NCI-H187 (cell line): ENCODE measurements at places on chromosomes 7 and 10.

- no peak for DNase-seq
These were observed 119.5 kb downstream of the TRRAP start for GRCh38 chr7:98997846-98998245.

- no peak for DNase-seq
These were observed 85.8 kb upstream of the NAMPT start for GRCh38 chr7:106370542-106370941.

GRCh38 chr7:91358303-91358702 lies 94.1 kb downstream of the FZD1 start:
- no peak for DNase-seq

DNA sequence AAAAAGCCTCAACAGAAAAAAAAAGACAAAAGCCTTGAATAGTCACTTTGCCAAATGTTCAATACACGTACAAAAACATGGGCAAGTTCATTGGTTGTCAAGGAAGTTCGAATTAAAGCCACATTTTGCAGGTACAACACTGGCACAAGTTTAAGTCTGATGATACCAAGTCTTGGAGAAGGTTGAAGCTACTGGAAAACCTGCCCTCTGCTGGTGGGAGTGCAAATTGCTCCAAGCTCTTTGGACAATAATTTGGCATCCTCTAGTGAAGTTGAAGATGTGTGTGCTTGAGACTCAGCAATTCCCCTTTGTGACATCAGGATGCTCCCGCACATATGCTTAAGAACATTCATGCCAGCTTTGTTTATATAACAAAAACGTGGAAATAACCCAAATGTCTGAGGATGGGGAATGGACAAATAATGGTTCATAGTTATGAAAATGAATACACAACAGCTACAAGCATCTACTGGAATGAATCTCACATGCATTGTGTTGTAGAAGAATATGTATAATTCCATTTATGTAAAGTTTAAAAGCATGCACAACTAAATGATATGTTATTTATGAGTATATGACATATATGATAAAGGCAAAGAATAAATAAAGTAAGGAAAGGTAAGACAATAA lies 120.0 kb upstream of the PLPP4 start:
- peak; percentile 26 for DNase-seq

DNA sequence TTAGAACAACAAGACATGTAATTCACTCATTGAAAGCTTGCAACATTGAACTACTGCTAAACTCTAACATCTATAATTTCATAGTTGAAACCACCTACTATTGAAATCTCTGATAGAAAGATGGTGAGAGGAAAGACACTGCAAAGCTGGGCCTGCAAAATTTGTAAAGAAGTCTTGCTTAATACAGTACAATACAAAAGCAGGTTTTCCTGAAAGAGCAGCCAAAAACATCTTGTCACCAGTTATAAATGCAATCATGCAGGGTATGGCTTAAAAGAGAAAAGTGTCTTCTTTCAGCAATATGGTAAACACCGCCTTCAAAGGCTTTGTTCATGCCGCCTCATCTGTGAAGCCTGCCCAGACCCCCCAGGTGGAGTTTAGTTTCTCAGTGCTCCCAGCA lies 109.2 kb downstream of the ANK3 start:
- DNase-seq: no peak

GRCh38 chr7:25541094-25541821 lies 313.0 kb upstream of the NPVF start:
- no peak for DNase-seq

- no peak for DNase-seq
These were observed 207.3 kb upstream of the BMPER start for GRCh38 chr7:33698041-33698440.

DNA sequence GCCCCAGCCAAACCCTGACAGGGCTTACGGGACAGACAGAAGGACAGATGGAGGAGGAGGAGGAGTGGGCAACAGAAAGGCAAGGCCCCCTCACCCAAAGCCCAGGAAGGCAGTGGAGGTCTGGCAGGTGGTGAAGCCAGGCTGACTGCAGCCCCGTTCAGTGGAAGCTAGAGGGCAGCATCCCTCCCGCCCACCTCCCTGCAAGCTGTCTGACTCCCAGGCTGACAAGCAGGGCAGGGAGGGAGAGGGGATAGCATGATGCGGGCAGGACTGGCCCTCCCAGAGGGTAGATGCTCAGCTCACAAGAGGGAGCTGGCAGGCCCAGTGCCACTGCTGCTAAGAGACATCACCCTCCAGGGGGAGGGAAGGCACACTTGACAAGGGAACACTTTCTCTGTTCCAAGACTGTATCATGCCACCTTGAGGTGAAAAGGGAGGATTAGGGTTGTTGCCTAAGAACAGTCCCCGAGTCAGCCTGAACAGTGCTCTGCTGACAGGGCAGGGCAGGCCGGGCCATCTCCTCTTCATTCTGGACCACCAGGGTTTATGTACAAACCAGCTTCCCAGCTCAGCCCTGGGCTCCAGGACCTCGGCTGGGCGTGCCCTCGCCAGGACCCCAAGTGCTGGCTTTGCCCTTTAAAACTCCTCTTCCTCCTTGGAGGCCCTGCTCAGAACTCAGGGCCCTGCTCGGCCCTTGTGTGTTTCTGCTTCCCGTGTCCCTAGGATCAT lies 61.8 kb downstream of the RASGEF1A start:
- DNase-seq: no peak

DNA sequence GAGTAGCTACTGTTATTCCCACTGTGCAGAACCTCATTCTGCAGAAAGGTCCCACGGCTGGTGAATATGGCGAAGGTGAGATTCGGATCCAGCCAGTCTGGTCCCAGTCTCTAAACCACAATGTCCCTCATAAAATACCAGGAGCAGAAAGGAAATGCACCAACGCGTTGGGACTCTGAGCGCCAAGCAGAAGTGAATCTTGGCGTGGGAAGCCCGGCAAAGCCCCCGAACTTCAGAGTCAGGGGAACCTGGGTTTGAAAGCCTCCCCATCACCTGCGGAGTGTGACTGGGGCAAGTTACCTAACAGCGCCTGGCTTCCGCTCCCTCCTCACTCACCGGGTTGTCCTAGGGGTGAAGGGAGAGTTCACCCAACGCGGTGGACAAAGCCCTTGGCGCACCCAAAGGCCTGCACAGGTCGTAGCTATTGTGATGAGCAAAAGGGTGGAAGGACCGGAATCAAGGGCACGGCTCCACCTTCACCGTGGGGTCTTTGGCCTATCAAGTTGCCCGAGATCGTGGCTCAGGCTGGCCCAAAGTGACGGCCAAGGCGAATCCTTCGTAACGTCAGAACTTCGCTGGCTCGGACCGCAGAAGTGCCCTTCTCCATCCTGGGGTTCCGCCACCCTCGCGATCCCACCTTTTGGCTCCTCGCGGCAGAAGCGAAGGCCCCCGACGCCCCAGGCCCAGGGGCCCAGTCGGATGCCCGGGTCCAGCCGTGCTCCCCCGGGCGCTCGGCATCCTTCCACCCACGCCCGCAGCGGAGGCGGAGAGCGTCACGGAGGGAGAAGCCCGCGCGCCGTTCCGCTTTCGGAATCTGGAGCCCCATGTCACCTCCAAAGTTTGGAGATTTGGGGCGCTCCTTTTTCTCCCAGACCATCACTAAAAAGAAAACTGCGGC lies 811 bp downstream of the RGS10 start:
- DNase-seq: no peak

DNA sequence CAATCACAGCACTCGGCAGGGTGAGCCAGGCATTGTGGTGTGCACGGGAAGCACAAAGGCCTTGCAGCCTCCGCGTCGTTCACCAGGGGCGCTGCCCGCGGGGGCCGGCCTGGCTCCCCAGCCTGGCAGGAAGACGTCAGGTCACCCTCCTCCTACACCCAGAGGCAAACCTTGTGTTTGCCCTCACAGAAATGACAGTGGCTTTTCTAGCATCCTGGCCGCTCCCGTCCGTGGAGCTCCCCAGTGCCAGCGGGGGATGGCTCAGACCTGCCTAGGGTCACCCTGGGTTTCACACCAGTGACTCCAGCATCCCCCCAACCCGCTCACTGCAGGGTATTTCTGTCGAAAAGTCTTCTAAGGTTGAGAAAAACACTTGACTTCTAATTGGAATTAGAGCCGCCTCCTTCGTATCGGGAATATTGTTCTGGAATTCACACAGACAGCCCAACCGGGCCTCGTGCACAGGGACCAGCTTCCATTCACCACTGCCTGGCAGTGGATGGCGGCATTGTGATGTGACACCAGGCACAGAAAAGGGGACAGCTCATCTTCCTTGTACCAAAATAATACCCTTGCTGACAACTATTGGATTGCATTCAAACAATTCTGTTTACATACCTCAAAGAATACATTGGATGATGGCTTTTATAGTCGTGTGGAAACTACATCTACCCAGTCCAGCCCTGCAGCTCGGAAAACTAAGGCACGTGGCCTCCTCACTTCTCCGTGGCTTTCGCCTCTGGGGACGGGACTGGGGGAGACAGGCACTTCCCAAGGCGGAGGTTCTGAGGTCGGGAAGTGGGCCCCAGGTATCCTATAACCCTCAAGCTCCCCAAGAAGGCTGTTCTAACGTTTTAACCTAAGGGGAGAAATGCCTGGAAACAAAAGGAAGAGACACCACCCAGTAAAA lies 109.0 kb downstream of the EBF3 start:
- DNase-seq: no peak

DNA sequence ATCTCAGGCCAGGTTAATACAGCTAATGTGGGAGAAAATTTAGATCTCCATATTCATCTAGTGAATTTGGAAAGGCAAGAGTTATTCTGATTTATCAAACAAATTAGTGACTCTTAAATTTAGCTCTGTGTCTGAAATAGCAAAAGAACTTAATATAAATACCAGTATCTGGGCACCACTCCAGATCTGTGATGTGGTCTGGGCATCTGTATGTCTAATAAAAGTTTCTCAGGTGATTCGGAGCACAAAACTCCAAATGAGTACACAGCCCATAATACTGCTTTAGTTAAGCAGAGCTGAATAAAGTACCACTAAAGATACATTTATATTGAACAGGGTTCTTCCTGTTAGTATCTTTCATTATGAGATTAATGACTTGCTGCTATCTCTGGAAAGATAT lies 261.4 kb downstream of the BAMBI start:
- DNase-seq: no peak

GRCh38 chr7:135721198-135721820 lies 6.7 kb downstream of the SLC13A4 start:
- DNase-seq: no peak

DNA sequence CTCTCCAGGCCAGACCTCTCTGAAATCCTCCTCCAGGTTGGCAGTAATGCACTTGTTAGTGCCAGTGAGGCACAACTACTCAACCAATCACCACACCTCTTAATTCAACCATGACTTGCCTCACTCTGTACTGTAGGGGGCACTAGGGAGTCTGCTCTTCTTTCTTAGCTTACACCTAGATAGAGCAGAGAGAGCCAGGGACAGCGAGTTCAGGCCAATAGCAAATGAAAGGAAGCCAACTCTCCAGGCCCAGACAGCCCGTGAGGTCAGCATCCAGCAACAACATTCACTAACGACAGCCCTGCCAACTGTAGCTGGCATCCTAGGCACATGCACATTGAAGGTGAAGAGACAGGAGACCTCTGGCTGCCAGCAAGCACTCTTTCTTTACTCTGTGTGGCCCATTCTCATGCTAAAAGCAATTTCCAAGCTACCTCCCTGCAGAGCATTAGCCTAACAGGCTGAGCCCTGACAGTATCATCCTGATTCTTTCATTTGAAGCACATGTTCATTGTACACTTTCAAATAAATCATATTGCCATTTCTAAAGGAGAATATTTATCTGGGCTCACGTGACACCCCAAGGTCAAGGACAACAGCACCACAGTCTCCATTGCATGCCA lies 136.3 kb downstream of the DPY19L1 start:
- DNase-seq: no peak

DNA sequence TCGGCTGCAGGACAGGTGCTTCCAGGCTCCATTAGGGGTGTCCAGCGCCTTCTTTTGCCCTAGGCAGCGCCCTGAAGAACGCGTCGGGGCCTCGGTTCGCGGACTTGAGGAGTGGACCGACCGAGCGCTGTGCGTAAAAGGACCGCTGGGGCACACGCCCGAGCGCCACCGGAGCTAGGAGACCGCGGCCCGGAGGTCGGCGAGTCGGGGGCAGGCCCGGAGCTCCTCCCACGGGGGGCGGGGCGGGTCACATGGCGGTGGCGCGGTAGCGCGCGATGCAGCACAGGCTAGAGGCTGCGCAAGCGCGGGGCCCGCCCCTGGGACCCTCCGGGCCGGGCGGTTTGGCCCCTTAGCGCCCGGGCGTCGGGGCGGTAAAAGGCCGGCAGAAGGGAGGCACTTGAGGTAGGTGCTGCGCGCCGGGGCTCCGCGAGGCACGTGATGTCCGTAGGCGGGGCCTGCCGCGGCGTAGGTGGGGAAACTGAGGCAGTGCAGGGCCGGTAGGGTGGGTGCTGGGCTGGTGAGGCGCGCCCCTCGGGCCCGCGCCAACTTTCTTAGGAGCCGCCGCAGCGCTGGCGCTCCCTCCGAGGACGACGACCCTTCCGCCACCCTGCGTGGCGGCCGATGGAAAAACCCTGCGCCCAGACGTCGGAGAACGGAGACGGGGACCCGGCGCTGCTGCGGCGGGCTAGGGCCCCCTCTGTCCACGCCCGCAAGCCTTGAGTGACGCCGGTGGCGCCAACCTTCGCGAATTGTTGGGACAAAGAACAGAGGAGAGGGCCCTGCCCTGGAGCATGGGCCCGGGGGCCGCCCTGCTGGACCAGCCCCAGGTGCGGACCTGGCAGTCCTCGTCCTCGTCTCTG lies at the start of gene PRXL2A:
Gene PRXL2A, plus strand, starts transcription at position 310 of the 860 bp plus-strand sequence. CDS start 11,917 bp downstream, outside the sequence.
- DNase-seq: peak; percentile 10

GRCh38 chr7:36406156-36406555 lies 16.5 kb downstream of the ANLN start:
- DNase-seq: no peak

- no peak for DNase-seq
These were observed 11.9 kb upstream of the LRRC27 start for GRCh38 chr10:132319853-132320653.

DNA sequence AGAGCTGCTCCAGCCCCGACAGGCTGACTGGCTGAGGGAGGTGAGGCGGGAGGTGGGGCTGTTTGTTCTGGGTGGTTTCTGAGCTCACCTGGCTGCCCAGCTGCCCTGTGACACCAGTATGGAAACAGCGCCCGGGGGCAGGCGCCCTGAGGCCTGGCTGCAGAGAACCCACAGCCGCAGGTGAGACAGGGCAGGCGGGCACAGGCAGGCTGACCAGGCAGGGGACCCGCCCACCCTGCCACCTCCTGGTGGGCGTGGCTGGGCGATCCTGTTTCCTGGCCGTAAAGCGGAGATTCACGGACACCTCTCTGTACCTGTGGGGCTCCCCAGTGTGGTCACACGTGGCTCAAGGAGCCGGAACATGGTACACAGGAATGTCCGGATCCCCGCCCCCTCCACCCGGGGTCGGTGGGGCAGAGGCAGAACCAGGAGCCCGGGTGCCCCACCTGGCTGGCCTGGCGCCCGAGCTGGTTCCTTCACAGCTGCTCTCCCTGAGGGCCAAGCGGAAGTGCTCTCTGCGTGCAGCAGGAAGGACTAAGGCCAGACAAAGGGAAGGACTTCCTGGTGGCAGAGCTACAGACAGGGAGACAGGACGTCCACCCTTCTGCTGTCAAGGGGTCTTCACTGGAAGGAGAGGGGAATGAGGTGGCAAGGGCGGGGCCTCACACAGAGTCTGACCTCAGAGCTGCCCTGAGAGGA lies 3.9 kb downstream of the MICALL2 start:
- DNase-seq: no peak
